ENCODE measurements at places on chromosomes 4 and X.

GRCh38 chrX:13607996-13608365 lies 38.6 kb downstream of the EGFL6 start:
- no peak for DNase-seq

GRCh38 chrX:34972206-34972605 lies 29.6 kb downstream of the FAM47B start:
- DNase-seq = no peak

GRCh38 chrX:37862851-37863250 lies 15.5 kb upstream of the DYNLT3 start:
- no peak for DNase-seq

GRCh38 chr4:133314991-133315390 lies 165.9 kb downstream of the PCDH10 start:
- DNase-seq = no peak

DNA sequence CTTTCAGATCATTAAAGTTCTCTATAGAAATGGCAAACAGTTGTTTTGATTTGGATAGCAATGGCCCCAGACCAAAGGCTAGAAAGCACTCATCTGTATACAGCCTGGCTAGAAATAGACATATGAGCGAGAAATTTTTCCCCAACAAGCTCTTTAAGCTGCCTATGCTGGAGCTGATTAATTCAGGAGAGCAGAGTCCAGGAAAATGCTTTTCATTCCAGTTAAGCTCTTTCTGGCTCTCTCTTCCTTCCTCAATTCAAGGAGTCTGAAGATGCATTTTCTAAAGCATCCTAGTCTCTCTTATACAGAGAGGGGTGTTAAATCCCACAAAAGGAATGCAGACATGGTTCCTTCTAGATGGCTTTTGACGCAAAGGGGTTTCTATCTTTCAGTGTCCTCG lies 141.7 kb upstream of the RAI2 start:
- no peak for DNase-seq

DNA sequence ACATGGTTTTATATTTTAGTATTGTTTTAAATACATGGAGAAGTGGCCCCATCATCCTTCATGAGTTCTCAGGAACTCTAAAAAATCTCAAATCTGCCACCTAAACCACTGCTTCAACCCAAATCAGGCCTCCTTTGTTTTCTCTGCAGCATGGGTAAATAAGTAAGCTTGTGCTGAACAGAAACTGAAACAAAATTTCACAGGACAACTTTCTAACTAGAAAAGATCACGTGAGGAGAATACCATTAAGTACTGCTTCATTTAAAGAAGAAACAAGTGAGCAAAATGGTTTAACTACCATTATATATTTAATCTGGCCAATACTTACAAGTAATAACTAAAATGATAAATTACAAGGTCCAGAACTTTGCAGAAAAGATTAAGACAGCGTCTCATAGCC lies 2.5 kb downstream of the ARAP2 start:
- DNase-seq = no peak

GRCh38 chr4:150136481-150136880 lies 58.2 kb downstream of the DCLK2 start:
- no peak for DNase-seq

DNA sequence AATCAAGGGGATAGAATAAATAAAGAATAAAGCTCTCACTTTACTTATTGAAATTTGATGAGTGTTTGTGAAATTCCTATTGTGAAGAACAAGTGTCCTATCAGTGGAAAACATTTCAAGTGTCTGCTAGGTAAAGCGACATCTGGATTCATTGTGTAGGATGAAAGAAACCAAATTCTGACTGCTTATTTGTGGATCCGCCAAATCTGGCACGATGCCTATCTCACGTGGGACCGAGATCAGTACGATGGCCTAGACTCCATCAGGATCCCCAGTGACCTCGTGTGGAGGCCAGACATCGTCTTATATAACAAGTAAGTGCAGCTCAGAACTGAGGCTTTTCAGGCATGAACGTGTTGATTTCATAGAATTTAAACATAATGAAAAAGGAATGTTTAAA lies 1.9 kb downstream of the CHRNA9 start:
- DNase-seq = no peak

DNA sequence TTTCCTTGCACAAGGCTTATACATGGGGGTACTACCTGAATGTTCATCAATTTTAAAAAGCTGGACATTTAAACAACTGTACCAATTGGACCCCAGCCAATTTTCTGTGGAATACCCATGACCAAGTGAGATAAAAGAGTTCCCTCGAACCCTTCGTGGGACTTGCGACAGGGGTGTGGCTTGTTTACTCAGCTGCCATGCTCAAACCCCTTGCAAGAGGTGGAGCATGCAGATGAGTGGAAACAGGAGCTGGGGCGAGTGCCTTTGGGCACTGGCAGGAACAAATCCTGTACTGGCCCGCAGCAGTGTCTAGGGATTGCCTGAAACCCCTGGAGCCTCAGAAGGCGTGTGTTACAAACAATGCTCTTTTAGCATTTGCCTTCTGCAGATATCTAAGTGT lies 144.2 kb downstream of the PDHA2 start:
- DNase-seq = no peak

GRCh38 chr4:138305050-138305449 lies 62.9 kb upstream of the SLC7A11 start:
- no peak for DNase-seq

GRCh38 chr4:28913466-28913865 lies 1806.7 kb upstream of the PCDH7 start:
- DNase-seq = no peak

- no peak for DNase-seq
Measured at GRCh38 chrX:46584736-46585135, 11.2 kb downstream of the CHST7 start.

DNA sequence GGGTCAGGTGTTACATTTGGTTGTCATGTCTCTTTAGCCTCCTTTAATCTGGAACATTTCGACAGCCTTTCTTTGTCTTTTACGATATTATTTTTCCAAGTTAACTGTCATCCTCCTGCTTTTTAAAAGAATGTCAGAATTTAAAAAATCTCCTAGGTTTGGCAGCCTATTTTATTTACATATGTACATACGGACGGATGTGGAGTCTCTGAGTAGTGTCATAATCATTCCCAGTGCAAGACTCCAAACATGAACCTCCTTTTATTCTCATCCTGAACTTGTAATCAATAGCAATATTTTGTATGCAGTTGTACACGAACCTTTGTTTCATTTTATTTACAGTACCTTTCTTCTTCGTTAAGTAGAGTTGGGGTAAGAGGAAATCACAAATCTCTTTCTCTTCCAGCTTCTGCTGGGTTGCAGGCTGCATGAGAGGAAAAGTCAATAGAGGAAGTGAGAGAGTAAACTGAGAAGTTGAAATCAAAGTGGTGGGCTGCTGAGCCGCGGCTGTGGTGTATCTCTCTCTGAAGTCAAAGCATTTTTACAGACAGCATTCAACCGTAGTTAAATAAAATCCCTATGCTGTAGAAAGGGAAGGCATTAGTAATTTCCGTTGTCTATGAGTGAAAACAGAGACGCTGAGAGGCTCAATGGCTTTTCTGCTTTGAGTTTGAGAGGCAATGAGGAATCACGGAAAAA lies 53.9 kb upstream of the RPS6KA3 start:
- no peak for DNase-seq

GRCh38 chr4:8079916-8080753 lies 78.5 kb downstream of the ABLIM2 start:
- DNase-seq = no peak

DNA sequence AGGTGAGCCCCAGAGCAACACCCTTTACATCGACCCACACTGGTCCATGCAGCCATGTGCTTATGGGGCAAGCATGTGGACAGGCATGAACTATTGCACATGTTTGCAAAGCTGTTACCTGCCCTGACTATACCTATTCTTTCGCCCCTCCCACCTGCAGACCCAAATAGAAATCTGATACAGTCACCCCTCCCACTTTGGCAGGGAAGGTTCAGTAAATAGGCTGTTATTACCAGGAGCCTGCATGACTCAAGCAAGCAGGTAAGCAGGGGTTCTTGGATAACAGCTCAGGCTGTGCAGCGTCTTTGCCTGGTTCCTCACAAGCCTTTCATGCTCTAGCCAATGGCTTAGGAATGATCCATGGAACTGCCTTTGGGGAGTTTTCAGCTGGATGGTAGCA lies 122.7 kb upstream of the DIPK2B start:
- DNase-seq = no peak

GRCh38 chr4:83382850-83383249 lies 48.2 kb upstream of the HPSE start:
- DNase-seq = no peak

GRCh38 chr4:26935397-26935796 lies 74.8 kb downstream of the STIM2 start:
- DNase-seq = no peak

DNA sequence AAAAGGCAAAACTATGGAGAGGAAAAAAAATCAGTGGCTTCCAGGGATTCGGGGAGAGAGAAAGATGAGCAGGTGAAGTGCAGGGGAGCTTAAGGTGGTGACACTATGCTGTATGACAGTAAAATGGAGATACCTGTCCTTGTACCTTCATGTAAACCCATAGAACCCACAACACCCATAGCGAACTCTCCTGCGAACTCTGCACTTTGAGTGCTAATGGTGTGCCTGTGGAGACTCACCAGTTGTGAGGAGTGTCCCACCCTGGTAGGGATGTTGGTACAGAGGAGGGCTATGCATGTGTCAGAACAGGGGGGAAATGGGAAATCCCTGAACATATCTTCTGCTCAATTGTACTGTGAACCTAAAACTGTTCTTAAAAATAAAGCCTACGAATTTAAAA lies 42.8 kb downstream of the HMX1 start:
- DNase-seq = no peak

DNA sequence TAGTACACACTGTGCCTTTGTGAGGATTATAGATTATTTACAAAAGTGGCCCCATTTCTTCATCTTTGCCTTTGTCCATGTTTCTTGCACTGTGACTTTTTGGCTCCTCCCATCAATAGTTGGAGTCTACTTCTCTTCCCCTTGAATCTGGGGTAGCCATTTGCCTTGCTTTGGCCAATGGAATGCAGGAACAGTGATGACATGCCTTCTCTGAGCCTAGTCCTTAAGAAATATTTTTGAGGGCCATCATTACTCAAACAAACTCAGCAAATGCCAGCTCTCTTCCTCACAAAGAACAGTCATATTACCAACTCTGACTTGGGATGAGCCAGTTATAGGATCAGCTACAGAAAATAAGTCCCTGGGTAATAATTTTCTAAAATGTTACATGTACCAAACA lies 189.6 kb downstream of the FRMPD4 start:
- no peak for DNase-seq

GRCh38 chr4:23957465-23957864 lies 67.6 kb upstream of the PPARGC1A start:
- no peak for DNase-seq

GRCh38 chr4:142386856-142387255 lies 459.2 kb downstream of the INPP4B start:
- no peak for DNase-seq

- DNase-seq = no peak
Measured at GRCh38 chr4:146407257-146407656, 114.5 kb downstream of the SLC10A7 start.

- DNase-seq = no peak
Measured at GRCh38 chr4:146154057-146154456, 21.5 kb upstream of the LSM6 start.

GRCh38 chr4:43496188-43496587 lies 603.7 kb downstream of the GRXCR1 start:
- no peak for DNase-seq

DNA sequence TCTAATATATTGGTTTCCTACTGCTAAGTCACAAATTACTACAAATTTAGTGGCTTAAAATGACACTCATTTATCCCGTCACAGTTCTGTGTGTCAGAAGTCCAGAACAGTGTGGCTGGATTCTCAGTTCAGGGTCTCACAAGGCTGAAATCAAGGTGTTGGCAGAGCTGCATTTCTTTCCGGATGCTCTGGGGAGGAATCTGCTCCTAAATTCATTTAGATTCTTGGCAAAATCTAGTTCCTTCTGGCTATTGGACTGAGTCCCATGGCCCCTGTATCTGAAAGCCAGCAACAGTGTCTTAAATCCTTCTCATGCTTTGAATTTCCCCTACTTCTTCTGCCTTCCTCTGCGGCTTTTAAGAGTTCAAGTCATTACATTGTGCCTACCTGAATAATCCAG lies 103.1 kb upstream of the BMP3 start:
- no peak for DNase-seq

- DNase-seq = no peak
Measured at GRCh38 chr4:185395238-185395955, at the start of gene LRP2BP. LRP2BP (minus strand) TSS chr4:185395924; CDS start chr4:185378186, 17,738 bp downstream.

DNA sequence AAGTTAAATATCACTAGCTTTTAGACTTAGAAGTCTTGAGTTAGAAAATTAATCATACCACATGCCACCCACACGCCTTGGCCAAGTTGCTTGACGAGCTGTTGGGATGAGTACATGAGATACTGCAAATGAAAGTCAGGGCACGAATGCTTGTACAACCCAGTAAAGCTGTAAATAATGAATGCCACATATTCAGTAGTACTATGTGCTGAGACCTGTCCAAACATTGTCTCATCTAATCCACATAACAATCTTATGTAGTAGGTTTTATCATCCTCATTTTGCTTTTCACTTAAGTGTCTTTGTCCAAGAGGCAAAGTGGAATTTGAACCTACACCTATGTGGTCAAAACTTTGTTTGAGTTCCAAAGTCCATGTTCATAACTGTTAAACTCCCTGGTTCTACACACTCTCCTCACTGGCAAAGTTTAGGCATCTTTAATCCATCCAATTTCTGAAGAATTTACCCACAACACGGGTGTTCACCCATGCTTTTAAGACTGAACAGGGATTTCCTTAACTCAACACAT lies 74.1 kb downstream of the LDB2 start:
- no peak for DNase-seq

GRCh38 chrX:2321411-2321810 lies 179.4 kb downstream of the DHRSX start:
- no peak for DNase-seq

- DNase-seq = no peak
Measured at GRCh38 chrX:16239211-16239610, 71.9 kb downstream of the MAGEB17 start.

DNA sequence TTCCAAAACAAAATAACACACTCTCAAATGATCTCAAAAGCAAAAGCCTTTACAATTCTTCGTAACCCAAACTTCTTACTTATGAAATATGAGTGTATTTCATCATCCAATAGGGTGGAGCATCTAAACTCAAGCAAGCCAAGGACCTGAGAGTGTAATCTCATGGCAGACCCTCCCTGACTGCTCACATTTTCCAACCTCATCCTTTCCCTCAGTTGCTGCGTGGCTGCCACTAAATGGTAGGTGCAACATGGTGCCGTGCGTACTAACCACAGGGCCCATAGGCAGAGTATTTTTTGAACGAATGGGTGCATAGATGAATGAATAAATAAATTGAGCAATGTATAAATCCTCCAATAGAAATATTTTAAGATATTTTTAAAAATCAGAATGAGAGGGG lies 45.4 kb downstream of the TTC29 start:
- DNase-seq = no peak

DNA sequence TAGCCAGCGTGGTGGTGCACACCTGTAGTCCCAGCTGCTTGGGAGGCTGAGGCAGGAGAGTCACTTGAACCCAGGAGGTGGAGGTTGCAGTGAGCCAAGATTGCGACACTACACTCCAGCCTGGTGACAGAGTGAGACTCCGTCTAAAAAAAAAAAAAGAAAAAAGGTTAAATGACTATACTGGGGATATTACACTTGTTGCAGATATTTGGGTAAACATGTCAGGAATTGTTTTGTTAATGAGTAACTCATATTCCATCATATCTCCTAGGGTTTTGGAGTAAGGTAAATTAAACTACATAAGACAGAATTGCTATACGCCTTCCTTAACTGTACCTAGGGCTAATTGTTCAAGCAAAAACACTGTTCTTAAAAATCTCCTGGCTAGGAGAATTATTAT lies 291.4 kb upstream of the IGFBP7 start:
- no peak for DNase-seq

GRCh38 chr4:88971536-88971935 lies 85.4 kb downstream of the FAM13A start:
- no peak for DNase-seq
